ENCODE measurements at places on chromosomes 5 and 9.
A peak's percentile ranks its signal among the peaks of the same experiment; 100 is the strongest.

GRCh38 chr9:95924987-95925386, 49.5 kb downstream of the ERCC6L2 start:
- DNase-seq, result no peak

GRCh38 chr9:138096519-138096845, 218.9 kb downstream of the CACNA1B start:
- DNase-seq, result no peak

- DNase-seq, result no peak
Measured at GRCh38 chr5:115894342-115894741, 52.6 kb downstream of the AP3S1 start.

- DNase-seq, result no peak
Measured at GRCh38 chr5:168270476-168270875, 21.0 kb upstream of the WWC1 start.

- DNase-seq, result peak; percentile 14
Measured at GRCh38 chr5:161966564-161966963, 101.0 kb upstream of the GABRG2 start.

DNA sequence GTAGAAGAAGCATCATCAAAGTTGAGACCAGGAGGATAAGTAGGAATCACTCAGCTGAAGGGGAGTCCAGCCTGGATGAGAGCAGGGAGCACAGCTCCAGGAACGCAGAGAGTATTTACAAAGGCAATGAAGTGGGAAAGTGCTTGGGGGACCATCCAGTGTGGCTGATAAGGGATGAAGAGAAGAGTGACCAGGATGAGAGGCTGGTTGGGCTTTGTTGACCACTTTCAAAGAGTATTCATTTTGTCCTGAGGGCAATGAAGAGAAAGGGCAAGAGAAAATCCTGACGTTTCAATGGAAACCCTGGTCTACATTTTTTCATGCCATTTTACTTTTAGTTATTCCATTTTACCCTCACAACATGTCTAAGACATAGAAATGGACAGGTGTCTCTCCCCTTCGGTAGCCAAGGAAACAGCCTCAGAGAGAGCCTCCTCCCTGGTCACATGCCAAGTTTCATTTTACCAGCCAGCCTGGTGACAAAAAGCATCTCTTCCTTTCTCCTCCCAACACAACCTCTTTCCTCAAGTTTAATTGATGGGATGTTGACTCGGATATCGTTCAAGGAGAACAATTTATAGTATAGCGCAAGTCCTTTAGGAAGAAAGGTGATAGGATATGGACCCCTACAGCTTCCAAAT, 492.7 kb upstream of the CLINT1 start:
- no peak for DNase-seq

GRCh38 chr9:108704156-108704852, 151.5 kb downstream of the ACTL7B start:
- DNase-seq, result peak; percentile 24

DNA sequence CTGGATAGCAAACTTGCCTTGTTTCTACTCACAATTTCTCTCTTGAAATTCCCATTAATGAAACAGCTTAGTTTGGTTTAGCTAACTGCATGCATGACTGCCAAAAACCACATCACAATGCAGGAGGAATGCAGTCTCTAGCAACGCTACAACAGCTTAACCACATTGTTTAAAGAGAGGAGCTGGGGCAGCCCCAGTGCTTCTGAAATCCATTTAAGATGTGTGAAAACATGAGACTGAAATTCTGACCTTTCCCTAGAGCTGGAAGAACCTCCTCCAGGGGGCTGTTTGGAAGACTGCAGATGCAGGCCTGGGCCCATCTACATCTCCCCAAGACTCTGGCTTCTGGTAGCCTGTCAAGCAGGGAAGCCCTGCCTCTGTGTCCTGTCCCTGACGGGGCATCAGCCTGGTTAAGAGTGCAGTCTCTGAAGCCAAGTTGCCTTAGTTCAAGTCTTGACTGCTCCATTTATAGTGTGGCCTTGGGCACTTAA, 157.1 kb downstream of the ZNF462 start:
- peak; percentile 96 for DNase-seq

DNA sequence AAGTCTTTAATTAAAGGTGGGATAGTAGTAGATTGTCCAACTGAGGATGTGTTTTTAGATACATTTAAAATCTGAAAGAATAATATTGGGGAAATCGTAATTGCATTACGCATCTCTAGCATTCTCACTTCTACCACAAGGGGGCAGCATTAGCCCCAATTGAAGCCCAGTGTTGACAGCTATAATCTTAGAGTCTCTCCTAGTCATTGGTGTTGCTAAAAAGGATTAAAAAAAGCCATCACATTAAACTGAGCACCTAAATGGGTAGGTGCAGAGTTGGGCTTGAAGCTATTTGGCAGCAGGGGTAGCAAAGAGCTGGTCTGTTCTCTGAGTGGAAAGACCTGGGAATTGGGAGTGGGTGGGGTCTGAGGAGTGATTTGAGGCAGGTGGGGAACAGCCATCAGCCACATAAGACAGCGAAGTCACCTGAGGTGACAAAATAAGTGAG, 177.2 kb downstream of the OSTF1 start:
- DNase-seq, result peak; percentile 28

GRCh38 chr5:142473038-142473437, 148.2 kb upstream of the SPRY4 start:
- DNase-seq, result no peak

GRCh38 chr5:39608024-39608423, 183.2 kb upstream of the DAB2 start:
- no peak for DNase-seq

GRCh38 chr5:171162596-171162995, 146.5 kb upstream of the TLX3 start:
- DNase-seq, result peak; percentile 31

DNA sequence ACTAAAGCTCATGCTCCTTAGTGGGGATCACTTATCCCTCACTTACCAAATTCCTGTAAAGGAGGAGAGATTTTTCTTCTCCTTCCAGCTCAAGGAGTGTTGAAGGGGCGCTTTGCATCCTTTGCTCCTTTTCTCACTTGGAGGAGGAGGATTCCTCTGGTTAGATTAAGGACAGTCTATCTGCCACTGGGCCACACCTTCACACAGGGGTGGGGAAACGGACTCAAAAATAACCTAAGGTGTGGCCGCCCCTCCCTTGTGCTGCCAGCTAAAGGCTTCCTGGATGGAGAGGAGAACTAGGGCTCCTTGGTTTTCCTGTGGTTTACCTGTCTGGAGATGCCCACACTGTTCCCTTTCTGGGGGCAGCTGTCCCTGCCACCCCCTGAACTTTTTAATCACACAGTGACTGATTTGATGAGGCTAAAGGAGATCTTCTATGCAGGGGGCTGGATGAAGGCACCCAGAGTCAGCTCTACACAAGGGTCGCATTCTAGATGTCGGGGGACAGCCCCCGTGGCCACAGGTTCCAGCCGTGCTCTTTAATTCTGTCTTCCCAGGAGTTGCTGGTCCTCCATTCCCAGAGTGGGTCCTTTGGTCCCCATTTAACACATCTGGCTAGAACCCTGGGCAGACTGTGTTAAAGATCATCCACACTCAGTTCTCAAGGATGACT, 14.4 kb downstream of the GLRX start:
- DNase-seq, result no peak

- no peak for DNase-seq
Measured at GRCh38 chr5:84285641-84286637, 98.7 kb downstream of the EDIL3 start.

DNA sequence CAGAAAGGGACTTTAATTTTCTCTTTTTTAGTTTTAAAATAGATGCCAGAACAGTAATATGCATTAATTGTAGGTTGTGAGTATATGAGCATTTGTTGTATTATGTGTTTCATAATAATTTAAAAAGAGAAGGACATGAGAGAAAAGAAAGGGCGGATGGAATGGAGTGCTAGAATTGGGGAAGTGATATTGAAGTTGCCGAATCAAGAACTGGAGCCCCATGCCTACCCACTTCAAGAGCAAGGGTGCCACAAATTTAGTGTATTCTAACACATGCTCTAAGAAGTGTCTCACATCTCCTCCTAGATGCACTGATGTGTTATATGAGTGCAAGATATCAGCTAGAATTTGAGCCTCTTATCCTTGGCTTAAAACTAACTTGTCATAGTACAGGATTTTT, 43.6 kb upstream of the FYB1 start:
- no peak for DNase-seq

DNA sequence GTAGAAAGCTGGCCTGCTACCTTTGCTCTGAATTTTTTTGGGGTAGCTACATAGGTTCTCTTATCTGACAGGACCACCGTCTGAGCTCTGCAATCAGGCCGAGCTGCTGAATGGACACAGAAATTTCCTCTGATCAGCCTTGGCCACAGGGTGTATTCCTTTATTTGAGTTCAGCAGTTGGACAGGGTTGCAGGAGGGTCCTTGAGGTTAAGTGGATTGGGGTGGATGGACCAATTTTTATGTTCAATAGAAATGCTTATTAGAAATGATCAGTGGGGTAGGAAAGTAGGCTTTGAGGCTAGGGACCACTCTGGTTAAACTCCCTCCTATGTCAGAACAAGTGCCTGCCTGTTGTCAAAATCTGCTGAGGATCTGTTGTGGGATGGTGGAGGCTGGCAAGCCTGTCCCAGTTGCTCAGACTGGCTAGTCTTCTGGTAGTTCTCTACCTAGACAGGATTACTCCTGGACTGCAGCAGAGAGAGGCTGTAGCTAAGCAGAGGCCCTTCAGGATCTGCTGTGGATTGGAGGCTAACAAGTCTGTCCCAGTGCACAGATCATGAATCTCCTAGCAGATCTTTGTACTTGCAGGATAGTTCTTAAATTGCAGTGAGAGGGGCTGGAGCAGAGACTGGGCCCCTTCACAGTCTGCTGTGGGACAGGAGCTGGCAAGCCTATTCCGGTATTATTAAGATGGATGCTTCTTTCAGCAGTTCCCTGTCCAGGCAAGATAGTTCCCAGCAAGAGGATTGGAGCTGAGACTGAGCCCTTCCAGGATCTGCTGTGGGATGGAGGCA, 18.0 kb downstream of the XRCC4 start:
- DNase-seq, result no peak

GRCh38 chr9:76311537-76311936, 82.7 kb downstream of the RFK start:
- DNase-seq, result no peak

DNA sequence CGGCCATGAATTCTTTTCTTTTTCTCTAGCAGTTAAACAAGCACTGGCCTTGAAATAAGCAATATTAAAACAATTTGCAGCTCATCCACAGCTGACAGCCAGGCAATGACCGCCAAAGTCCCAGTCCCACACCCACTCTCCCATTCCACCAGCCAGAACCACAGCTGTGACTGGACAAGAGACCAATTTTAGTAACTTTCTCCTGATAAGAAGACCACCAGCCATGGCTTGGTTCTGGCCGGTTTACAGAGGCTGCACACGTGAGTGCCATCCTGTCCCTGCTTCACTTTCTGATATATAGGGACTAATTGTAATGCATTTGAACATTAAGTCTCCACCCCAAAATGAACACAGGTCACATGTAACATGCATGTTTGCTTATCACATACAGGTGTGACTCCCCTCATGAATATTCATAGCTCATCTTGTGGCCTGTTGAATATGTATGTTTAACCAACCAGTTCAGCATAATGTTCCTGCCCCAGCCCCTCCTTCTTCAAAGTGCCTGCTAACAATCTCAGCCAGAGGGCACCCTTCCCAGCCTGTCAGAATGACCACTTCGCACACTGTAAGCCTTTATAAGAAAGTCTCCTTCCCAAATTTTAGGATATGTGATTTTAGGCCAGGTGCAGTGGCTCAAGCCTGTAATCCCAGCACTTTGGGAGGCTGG, 23.9 kb upstream of the FANCC start:
- no peak for DNase-seq

DNA sequence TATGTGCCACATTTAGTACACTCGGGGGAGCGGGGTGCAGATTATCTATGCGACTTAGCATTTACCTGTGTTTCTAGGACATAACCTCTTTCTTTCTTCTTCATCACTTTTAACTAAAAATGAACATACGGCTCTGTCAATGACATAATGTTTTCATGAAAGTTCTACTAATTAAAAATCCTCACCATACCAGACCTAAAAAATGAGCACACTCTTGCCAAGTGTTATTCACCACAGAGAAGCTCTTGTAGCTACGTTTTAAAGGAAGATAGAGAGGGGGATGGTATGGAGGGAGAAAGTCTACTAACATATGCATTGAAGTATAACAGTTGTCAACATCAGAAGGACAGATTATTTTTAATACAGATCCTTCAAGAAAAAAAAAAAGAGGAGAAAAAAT, 1.6 kb downstream of the CDH10 start:
- DNase-seq, result peak; percentile 7

DNA sequence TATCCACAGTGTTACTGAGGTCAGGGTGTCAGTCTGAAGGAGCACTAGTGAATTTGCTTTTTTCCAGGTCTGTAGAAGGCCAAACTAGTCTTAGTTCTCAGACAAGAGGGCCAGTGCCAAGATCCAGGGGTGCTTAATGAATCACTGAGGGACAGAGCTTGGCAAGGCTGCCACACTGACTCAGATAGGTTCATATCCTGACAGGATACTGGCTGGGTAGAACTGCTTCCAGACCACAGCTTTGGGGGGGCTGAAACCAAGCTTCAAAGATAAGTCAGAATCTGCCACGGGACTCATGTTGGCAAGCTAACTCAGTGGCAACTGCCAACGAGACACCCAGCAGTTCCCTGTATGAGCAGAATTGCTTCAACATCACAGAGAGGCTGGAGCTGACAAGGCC, 1125.4 kb downstream of the EFNA5 start:
- DNase-seq, result peak; percentile 5

DNA sequence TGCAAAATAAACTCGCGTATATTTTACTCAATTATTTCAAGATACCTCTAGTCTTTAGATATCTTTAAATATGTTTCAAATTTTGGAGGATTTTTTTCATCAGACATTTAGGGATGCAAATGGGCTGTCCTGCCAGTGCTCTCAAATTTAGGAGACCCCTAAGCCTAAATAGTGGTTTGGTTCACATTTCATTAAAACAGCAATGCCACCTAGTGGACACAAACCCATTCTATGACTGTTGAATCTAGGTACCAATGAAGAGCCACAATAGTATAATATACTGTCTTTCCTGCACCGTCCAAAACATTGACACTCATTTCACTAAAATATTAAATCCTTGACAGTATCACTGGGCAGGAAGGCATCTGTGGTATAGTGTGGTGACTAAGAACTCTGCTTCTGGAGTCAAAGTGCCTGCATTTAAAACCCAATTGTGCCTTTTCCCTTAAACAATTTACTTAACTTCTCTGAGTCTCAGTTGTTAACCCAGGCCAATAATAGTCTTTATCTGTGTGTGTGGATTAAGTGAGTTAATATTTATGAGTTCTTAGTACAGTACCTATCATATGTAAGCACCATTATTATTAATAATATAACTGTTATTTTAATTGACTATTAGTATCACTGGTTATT, 148.0 kb downstream of the RORB start:
- no peak for DNase-seq

DNA sequence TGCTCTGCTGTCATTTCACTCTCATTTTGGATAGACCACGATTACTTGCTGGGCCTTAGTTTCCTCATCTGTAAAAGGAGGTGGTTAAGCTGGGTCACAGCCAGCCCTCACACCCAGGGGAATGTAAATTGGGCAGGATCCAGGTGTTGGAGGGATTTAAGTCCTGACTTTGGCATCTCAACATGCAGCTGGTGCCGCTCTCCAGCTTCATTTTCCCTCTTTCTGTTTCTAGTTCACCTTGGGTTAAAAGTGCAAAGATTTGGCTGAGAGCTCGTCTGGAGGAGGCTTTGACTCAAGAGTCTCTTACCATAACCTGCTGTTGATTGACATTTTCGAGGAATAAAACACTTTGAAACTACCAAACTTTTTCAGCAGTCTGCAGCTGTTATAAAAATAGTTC, 144.3 kb upstream of the DHFR start:
- DNase-seq, result no peak
